ENCODE measurements at places on chromosomes 2 and 18.
A peak's percentile ranks its signal among the peaks of the same experiment; 100 is the strongest.

DNA sequence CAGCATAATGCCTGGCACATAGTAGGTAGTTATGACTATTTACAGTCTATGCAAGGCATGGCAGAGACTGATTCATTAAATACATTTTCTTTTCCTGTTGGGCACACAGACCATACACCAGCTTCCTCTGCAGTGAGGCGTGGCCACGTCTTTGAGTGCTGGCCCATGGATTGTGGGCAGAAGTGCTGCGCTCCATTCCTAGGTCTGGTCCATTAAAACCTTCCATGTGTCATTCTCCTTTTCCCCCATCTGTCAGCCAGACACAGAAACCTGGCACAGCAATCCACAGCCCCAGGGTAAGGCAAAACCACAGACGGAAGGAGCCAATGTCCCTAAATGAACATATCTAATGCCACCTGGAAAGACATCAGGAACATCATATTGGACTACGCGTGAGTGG is 141.9 kb downstream of the TTC32 start:
- DNase-seq: no peak

- DNase-seq: no peak
These were observed 143.0 kb upstream of the SLC1A4 start for GRCh38 chr2:64846177-64846576.

GRCh38 chr2:9308186-9308955 is 101.8 kb downstream of the ASAP2 start:
- no peak for DNase-seq

DNA sequence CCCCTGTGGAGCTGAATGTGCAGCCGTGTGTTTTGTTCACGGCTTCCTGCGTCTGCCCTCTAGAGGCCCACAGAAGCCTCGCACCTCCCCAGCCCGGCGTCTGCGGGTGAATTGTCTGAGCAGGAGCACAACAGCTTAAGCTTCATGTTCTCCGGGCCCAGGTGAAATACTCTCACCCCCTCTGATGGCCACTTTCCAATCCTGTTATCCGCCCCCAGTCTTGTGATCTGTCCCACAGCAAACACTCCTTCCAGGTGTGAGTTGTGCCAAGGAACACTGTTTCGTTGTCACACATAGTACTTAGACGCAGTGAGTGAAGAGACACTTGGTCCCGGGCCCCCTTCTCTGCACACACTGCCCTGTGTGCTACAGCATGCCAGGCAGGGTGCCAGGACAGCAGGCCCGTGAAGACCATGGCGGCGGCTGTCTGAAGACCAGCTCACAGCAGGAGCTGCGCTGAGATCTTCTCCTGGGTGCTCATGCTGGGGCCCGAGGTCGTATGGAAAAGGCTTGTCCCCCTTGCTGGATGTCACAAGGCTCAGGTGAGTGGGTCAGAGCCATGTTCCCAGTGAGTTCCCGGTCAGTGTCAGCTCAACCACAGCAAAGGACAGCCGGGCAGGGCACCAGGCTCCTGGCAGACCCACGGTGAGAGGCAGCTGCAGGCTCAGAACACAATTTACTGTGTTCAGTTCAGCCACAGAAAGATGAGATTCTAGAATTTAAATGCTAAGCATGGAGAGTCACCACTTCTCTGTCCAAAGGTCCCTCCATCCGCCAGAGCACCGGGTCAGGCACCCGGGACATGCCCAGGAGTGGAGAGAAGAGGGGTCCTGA is 6.8 kb upstream of the PXDN start:
- DNase-seq: peak; percentile 17
